Foreskin melanocyte (primary cell): ENCODE measurements at places on chromosomes 6 and 20.

DNA sequence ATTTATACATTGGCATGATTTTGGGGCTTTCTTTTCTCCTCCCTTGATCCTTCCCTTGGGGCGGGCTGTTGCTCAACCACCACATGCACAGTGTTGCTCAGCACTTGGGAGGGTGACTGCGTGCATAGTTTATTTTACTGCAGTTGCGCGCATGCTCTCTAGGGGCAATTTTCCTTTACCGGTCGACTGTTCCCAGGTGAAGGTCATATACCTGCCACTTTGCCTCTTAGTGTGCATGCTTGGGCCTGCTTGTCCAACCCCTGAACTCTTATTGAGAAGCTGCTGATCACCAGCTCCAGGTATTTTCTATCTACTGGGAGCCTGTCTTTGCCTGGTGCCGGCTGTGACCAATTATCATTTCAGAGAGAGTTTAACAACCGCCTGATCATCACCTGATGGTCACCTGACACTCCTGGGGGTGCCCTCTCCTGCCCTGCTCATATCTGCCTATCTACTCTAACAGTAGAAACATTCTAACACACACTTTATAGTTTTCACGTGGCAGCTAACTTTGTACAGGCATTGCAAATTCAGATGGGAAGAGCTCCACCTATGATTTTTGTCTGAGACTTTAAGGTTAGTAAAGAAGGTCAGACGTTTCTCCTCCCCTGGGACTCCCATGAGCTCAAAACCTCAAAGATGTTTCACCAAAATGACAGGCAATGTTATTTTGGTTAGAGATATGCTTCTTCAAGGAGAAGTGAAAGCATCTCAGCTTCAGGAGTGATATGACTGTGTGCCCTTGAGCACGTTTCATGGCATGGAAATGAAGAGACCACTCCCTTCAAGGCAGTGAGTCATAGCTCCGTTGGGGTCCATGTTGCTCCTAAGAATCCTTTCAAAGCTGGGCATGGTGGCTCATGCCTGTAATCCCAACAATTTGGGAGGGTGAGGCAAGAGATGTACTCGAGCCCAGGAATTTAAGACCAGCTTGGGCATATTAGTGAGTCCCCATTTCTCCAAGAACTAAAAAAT is 227.5 kb upstream of the MYLIP start:
- DNase-seq: no peak

- DNase-seq: no peak
Measured at GRCh38 chr6:68737061-68737460, 102.0 kb downstream of the ADGRB3 start.

GRCh38 chr6:24951811-24952299 is 16.1 kb upstream of the RIPOR2 start:
- no peak for DNase-seq

DNA sequence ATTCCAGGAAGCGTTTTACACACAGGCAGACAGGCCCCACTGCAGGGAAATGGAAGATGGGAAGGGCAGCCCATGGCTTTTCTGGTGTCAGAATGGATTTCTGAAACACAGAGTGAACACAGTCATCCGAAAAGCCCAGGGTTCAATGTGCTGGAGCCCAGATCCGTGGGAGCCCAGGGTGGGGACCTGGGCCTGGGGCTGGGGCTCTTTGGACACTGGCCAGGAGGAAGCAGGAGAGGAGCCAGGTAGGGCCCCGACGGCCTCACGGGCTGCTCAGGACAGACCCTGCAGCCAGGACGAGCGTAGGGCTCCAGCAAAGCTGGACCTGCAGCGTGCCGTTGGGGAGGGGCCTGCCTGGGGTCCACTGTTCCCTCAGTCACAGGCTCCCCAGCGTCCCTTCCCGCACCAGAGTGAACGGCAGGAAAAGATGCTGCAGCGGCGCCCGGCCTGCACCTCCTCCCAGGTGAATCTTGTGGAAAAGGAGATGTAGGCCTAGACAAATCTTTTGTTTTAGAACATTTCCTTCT is 24.3 kb upstream of the LSM14B start:
- DNase-seq: no peak

DNA sequence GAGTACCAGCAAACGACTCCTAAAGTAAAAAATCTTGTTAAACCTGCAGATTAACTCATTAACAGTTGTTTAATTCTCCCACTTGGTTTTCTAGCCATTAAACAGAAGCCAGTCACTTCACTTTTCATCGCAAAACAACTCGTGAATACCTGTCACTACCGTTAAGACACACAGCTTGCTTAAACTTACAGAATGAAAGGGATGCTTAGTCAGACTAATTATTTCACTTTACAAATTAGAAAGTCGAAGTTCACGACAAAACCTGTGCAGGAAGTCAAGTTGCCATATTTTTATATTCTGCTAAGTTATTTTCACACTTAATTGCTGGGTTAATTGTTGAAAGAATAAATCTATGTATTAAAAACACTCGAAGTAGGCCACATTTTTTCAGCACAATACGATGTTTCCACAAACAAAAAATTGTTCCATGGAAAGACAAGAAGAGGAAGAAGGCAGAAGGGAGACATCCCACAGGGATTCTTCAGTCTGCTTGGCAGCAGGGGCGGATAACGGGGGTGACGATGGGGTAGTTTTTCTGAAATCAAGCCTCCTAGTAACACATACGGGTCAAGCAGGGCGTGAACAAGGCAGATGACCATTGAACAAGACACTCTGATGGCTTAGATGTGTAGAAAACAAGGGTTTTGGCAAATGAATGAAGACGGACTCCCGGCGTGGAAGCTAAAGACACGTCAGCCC is 933 bp downstream of the SSR1 start:
- DNase-seq: peak; percentile 38

- DNase-seq: no peak
Measured at GRCh38 chr6:76230711-76231110, 158.2 kb upstream of the IMPG1 start.

DNA sequence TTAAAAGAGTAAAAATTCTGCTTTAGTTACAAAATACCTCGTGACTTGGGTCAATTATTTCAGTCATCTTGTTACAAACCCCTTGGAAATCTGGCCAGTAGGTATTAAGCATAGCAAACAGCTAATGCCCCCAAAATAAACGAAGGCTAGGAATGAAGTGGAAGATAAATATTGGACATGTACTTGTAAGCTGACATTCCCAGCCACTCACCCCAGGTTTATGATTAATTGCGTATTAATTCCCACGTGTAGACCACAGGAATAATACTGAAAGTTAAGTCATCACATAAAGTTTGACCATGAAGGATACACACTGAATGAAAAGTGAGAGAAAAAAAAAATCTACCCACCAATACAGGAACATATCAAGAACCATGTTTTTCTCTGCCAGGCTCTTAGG is 936.5 kb upstream of the ADGRB3 start:
- no peak for DNase-seq

GRCh38 chr6:30814146-30815040 is 69.9 kb upstream of the DDR1 start:
- DNase-seq: peak; percentile 44

DNA sequence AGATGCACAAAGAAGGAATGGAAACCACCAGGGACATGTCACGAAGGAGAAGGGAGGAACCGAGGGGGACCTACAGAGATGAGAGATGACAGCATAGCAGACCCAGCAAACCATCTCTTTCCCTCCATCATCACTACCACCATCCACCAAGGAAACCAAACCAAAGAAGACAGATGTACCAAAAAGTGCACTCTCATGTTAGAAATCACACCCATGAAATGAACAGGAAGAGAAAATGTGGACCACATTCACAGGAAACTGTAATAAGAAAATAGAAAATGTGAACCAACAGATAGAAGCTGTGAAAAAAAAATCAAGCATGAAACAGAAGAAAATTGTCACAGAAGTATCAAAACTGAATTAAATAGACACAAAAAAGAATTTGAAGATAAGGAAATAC is 672.7 kb downstream of the QKI start:
- DNase-seq: no peak

- DNase-seq: no peak
Measured at GRCh38 chr6:49328051-49328744, 134.9 kb downstream of the MMUT start.

GRCh38 chr6:167796192-167796981 is 30.3 kb upstream of the AFDN start:
- no peak for DNase-seq

DNA sequence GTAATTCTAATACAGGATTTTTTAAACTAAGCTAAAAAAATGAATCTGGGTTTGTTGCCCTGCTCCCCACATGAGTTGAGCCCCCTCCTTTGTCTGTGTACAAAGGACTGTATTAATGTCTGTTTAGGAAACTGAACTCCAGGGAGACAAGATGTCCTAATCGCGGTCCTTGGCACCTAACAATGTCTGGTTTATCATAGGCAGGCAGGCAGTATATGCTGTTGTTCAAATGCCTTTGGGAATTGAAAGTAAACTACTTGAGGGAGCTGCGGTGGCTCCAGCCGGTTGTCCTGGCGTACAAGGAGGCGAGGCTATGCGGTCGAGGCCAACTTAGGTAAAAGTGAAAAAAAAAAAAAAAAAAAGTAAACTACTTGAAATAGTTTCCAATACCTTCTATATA is 98.5 kb downstream of the TULP4 start:
- peak; percentile 17 for DNase-seq

DNA sequence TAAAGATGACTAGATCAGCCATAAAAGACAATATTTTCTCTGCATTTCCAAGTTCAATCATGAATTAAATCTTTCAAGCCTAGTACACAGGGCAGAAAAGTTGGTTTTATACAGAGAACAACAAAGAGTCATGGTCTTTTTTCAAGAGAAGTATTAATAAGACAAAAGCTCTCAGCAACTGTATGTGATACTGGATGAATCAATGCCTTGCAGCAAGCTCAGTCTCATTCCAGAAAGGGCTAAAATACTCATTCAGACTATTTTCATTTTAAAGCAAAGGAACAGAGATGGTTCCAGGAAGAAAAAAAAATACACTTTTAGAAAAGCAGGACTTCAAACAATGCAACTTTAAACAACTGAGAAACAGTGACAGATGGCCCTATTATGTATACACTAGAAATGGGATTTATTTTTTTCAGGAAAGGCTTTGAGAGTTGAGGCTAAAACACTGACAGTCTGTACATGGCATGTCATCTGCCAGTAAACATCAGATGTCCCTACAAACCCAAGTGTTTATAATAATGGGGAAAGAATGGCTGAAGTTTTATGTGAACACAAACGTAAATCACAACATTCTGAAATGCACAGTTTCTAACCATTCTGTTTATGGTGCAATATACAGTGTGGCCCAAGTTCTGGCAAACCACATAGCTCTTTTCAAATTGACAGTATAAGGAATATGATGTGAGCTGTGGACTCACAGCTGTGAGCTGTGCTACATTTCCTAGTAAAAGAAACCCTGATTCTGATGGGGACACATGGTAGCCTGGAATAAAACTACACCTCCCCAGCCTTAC is 114.3 kb upstream of the DST start:
- peak; percentile 48 for DNase-seq

- DNase-seq: no peak
Measured at GRCh38 chr20:62132421-62132820, 10.1 kb downstream of the LSM14B start.

DNA sequence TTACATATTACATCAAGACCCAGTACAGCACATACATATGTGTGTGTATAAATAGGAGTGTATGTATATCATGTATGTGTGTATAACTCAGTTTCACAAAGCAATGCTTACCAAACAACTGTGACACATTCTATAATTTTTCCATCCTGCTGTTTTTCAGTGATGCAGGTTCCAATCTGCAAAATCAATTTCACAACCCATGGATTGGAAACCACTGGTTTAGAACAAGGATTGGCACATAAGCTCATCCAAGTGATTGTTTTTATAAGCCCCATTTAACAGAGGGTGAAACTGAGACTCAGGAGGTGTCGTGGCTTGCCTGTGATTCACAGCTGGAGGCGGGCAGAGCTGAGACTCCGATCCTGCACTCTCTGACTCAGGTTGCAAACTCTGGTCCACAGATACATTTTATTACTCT is 158.2 kb downstream of the ZMYND8 start:
- no peak for DNase-seq

DNA sequence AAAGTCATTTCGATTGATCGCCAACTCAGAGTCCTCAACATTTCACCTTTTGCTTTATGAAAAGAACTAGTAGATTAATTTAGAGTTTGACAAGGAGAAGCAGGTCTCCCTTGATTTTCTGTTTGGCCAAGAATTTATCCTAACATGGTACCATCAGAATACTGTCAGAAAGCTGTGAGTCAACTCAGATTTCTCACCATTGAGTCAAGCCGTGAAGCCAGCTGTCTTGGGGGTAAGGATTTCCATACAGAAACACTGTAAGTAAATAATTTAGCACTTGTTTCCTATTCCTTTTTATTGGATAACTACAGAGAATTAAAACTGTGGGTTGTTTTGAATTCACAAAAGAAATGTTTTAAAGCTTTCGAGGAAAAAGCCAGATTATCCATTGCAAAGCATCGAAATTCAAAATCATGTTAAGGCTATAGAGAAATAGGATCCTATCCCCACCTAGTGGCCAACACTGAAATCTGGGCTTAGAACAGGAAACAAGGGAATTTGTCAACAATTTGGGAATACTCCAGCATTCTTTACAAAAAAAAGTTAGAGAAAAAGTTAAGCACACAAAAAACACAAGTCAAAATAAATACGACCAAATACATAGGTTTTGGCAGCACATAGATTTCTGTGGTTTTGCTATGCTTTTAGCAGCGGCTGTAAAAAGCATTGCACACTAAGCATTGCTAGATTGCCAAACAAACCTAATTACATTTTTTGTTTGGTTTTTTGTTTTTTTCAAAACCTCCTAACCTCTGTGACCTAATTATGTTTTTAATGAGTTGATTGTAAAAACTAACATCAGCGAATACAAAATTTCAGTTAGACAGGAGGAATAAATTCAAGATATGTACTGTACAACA is 44.2 kb downstream of the COL11A2 start:
- peak; percentile 57 for DNase-seq

DNA sequence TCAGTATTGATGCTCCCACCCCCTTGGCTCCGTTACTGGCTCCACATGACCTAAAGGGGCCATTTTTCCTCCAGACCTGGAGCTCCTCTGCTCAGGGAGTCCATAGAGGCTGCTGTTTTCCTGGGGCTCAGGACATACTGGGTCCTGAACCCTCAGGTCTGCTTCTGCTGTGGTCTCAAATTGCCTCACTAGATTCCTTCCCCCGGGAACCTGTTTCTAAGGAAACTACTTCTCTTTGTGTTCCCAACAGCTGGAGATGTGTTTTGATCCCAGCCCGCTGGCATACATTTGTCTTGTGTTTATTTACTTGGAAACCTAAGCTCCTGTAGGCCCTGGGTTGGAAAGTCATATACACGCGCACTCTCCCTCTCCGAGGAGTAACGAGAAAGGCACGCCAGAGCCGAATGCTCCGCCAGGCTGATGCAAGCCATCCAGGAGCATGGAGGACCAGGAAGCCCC is 222.8 kb downstream of the UST start:
- no peak for DNase-seq
